T-helper 17 cell (primary cell): ENCODE measurements at places on chromosomes 3 and 15. TPM values are rescaled to one million over a fixed set of nuclear protein-coding genes. Genes with fewer than 3 reads are reported as not detected.
A peak's percentile ranks its signal among the peaks of the same experiment; 100 is the strongest.

Gene MPI
- total RNA-seq = 25.4 TPM

Gene SYNM
- total RNA-seq = 2.7 TPM

Gene SCN11A
- 0.05 TPM for total RNA-seq

Gene LYZL4
- not detected for total RNA-seq

Gene PPARG
- total RNA-seq = 1.1 TPM

GRCh38 chr3:47605652-47606051, 27.0 kb upstream of the CSPG5 start:
- no peaks in the 10 kb centered on the region for H3K4me1 ChIP-seq
- peak overlapping the region; percentile 59 for H3K27ac ChIP-seq
- H3K27me3 ChIP-seq = no peaks in the 10 kb centered on the region
- H3K4me3 ChIP-seq = no peak overlapping the region

- H3K4me1 ChIP-seq = no peaks in the 10 kb centered on the region
- H3K27ac ChIP-seq = no peak overlapping the region
- no peak overlapping the region for H3K4me3 ChIP-seq
- DNase-seq = no peak
- H3K36me3 ChIP-seq = no peaks in the 10 kb centered on the region
Observed at GRCh38 chr3:74263031-74263430, 351.4 kb downstream of the CNTN3 start.

- H3K27me3 ChIP-seq = no peaks in the 10 kb centered on the region
- peak; percentile 48 for DNase-seq
- no peaks in the 10 kb centered on the region for H3K36me3 ChIP-seq
- peak overlapping the region; percentile 87 for H3K27ac ChIP-seq
- H3K4me1 ChIP-seq = peaks cover 11% of the 10 kb centered on the region
Observed at GRCh38 chr15:40743921-40744814, 10.9 kb downstream of the RMDN3 start.

- H3K27me3 ChIP-seq = peaks cover 14% of the 10 kb centered on the region
- H3K4me3 ChIP-seq = no peak overlapping the region
- H3K27ac ChIP-seq = peak overlapping the region; percentile 82
- peaks cover 21% of the 10 kb centered on the region for H3K4me1 ChIP-seq
Observed at GRCh38 chr3:119598410-119599098, 869 bp downstream of the PLA1A start.

- no peaks in the 10 kb centered on the region for H3K27me3 ChIP-seq
- no peaks in the 10 kb centered on the region for H3K36me3 ChIP-seq
- H3K4me1 ChIP-seq = no peaks in the 10 kb centered on the region
- DNase-seq = no peak
- H3K27ac ChIP-seq = no peak overlapping the region
Observed at GRCh38 chr3:166209701-166210100, 372.5 kb upstream of the BCHE start.

DNA sequence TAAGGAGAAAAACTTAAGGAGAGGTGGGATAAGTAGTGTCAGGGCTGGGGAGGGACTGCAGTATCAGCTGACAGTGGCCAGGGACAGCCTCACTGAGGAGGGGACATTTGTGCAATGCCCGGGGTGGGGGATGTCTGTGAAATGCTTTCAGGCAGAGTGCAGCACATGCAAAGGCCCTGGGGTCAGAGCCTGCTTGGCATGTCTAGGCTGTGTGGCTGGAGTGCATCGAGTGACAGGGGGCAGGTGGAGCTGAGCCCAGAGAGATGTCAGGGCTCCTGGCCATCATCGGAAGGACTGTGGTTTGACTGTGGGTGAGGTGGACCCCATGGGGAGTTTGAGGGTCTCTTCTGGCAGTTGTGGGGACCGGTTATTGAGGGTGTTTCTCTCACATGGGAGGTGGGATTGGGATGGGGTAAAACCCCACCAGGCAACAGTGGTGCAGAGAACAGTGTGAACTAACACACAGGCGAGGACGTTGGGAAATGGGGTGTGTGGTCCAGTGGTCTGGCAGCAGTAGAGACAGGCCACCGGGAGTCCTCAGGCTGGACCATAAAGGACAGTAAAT, 61.2 kb downstream of the FBLN2 start:
- no peaks in the 10 kb centered on the region for H3K4me1 ChIP-seq
- no peak for DNase-seq
- peaks cover 29% of the 10 kb centered on the region for H3K27me3 ChIP-seq
- H3K4me3 ChIP-seq = no peak overlapping the region
- peaks cover 2% of the 10 kb centered on the region for H3K36me3 ChIP-seq
- H3K27ac ChIP-seq = no peak overlapping the region

- no peaks in the 10 kb centered on the region for H3K4me1 ChIP-seq
- no peak for DNase-seq
- no peak overlapping the region for H3K4me3 ChIP-seq
- H3K27ac ChIP-seq = no peak overlapping the region
- H3K27me3 ChIP-seq = no peaks in the 10 kb centered on the region
Observed at GRCh38 chr3:68403741-68404140, 528.6 kb downstream of the TAFA4 start.

GRCh38 chr3:64244011-64244942, 19.0 kb upstream of the PRICKLE2 start:
- H3K36me3 ChIP-seq = no peaks in the 10 kb centered on the region
- no peak overlapping the region for H3K4me3 ChIP-seq
- H3K27me3 ChIP-seq = peaks cover 14% of the 10 kb centered on the region

DNA sequence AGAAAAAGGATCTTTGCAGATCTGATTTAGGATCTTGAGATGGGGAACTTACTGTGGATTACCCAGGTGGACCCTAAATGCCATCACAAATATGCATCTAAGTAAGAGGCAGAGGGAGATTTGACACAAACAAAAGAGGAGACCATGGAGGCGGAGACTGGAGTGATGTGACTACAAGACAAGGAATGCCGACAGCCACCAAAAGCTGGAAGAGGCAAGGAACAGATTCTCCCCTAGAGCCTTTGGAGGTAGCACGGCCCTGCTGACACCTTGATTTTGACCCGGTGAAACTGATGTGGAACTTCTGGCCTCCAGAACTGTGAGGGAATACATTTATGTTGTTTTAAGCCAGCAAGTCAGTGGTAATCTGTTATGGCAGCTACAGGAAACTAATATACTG, 44.0 kb downstream of the GASK1A start:
- H3K4me1 ChIP-seq = peaks cover 33% of the 10 kb centered on the region
- H3K36me3 ChIP-seq = no peaks in the 10 kb centered on the region
- no peaks in the 10 kb centered on the region for H3K27me3 ChIP-seq
- peak overlapping the region; percentile 84 for H3K4me3 ChIP-seq

GRCh38 chr3:141793476-141794260, 30.5 kb downstream of the GRK7 start:
- H3K27me3 ChIP-seq = no peaks in the 10 kb centered on the region
- H3K36me3 ChIP-seq = no peaks in the 10 kb centered on the region
- no peak overlapping the region for H3K4me3 ChIP-seq
- peaks cover 36% of the 10 kb centered on the region for H3K4me1 ChIP-seq
- peak overlapping the region; percentile 93 for H3K27ac ChIP-seq

DNA sequence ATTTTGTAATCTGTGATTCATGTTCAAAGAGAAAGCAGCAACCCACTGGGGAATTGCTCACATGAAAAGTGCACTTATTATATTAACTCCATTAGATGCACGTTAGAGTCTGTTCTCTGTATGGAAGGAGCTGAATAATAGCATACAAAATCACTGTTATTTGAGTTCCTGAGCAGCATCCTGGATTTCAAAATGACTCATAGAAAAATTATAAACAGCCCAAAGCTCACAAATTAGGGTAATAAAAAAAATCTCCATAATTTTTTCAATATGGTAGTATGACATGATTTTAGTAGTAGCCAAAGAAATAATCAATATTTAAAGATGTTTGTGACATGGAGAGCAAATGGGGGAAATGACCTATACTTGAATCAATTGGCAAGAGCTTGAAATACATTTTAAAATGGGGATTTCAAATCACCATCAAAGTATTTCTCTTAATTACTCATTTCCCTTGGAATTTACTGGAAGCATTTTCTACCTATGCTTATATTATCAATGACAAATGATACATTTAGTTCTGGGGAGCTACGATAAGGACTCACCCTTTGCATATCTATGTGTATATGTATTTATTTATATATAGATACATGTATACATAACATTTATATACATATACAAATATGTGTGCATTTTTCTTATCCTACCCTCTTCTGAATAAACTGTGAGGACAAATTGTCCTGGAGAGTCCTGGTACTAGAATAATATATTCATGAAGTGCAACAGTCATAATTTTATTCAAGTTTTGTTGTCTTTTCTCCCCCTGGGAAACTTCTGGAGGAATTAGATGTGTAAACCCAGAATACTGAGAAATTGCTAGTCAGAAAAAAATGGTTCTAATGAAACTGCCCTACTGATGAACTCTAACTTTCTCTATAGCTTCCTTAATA, 116.3 kb downstream of the RPL22L1 start:
- no peak overlapping the region for H3K4me3 ChIP-seq
- DNase-seq = no peak
- H3K27me3 ChIP-seq = peaks cover 56% of the 10 kb centered on the region
- no peaks in the 10 kb centered on the region for H3K36me3 ChIP-seq
- H3K27ac ChIP-seq = no peak overlapping the region
- peaks cover 2% of the 10 kb centered on the region for H3K4me1 ChIP-seq

- H3K4me3 ChIP-seq = no peak overlapping the region
- H3K4me1 ChIP-seq = peaks cover 13% of the 10 kb centered on the region
- no peaks in the 10 kb centered on the region for H3K36me3 ChIP-seq
- no peaks in the 10 kb centered on the region for H3K27me3 ChIP-seq
Observed at GRCh38 chr3:27900316-27900715, 178.2 kb upstream of the EOMES start.

DNA sequence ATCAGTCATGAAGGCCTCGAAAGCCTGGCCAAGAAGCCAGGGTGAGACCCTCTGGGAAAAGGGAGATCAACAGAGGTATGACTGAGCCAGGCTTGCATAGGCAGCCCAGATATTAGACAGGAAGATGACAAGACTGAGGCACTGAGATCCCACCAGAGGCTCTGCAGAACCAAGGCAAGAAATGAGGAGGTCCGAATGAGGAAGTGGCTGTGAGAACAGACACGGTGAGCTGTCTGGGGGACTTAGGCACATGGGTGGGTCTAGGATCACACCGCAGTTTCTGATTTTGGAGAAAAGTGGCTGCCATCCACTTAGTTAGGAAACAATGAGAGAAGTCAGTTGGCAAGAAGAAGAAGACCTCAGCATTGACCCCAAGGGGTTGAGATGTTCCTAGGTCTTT, 31.5 kb upstream of the PRSS50 start:
- peaks cover 12% of the 10 kb centered on the region for H3K27me3 ChIP-seq
- H3K4me3 ChIP-seq = no peak overlapping the region
- DNase-seq = no peak
- peak overlapping the region; percentile 39 for H3K27ac ChIP-seq
- peaks cover 5% of the 10 kb centered on the region for H3K4me1 ChIP-seq
- peaks cover 5% of the 10 kb centered on the region for H3K36me3 ChIP-seq

GRCh38 chr3:32706348-32707025, 21.5 kb downstream of the CNOT10 start:
- H3K27ac ChIP-seq = peak overlapping the region; percentile 43
- no peak for DNase-seq
- H3K4me3 ChIP-seq = no peak overlapping the region
- peaks cover 28% of the 10 kb centered on the region for H3K4me1 ChIP-seq

DNA sequence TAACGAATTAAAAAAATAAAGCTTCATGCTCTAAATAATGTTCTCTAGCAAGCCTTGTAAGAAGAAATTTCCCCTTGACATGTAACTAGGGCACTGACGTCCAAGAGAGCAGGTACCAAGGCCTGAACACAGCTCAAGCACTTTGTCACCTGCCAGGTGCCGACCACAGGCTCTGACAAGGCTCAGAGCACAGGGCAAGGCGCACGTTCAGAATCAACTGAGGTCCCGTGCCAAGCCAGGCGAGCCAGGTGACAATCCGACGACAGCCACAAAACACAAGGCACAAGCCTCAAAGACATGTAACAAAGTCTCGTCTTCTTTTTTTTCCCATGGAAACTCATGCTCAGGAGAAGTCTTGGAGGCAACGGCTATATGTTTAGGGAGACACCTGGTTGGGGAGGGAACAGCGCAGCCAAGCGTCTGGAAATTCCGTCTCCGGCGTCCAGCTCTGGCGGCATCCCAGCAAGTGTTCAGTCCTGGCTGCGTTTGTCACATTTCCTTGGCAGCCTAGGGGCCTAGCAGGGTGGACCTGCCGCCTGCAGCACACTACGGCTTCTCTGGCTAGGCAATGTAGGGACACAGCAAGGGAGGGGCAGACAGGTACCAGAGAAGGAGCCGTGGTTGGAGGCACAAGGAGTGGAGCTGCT, 76.7 kb downstream of the ADAMTS17 start:
- H3K27ac ChIP-seq = no peak overlapping the region
- no peak overlapping the region for H3K4me3 ChIP-seq
- DNase-seq = no peak
- peaks cover 5% of the 10 kb centered on the region for H3K4me1 ChIP-seq
- no peaks in the 10 kb centered on the region for H3K27me3 ChIP-seq
